ENCODE measurements at places on chromosomes 11 and 22.

- no peak for DNase-seq
Observed at GRCh38 chr11:128505449-128506065, 81.8 kb downstream of the ETS1 start.

DNA sequence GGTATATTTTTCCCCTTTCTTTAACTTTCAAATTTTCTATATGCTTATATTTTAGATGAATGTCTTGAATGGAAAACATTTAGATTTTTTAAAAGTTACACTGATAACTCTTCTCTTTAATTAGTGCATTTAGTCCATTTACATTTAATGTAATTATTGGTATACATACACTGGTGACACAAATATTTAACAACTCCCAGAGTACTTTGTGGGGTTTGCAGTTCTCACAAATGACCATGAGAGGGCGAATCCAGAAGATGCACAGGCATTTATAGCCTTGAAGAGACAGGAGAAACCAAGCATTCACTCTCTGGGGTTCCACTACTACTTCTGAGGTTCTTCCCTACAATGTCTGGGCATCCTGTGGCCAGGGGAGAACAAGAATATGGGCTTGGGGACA lies 125.1 kb downstream of the TIMP3 start:
- DNase-seq = no peak

DNA sequence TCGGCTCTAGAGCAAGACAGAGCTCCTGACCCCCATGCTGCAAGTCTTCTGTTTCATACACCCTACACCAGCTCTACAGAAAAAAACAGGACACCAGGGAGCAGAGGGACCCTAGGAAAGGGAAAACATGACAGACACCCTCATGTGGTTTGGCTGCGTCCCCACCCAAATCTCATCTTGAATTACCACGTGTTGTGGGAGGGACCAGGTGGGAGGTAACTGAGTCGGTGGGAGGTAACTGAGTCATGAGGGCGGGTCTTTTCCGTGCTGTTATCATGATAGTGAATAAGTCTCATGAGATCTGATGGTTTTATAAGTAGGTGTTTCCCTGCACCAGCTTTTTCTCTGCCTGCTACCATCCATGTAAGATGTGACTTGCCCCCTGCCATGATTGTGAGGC lies 6.6 kb upstream of the C22orf39 start:
- no peak for DNase-seq

DNA sequence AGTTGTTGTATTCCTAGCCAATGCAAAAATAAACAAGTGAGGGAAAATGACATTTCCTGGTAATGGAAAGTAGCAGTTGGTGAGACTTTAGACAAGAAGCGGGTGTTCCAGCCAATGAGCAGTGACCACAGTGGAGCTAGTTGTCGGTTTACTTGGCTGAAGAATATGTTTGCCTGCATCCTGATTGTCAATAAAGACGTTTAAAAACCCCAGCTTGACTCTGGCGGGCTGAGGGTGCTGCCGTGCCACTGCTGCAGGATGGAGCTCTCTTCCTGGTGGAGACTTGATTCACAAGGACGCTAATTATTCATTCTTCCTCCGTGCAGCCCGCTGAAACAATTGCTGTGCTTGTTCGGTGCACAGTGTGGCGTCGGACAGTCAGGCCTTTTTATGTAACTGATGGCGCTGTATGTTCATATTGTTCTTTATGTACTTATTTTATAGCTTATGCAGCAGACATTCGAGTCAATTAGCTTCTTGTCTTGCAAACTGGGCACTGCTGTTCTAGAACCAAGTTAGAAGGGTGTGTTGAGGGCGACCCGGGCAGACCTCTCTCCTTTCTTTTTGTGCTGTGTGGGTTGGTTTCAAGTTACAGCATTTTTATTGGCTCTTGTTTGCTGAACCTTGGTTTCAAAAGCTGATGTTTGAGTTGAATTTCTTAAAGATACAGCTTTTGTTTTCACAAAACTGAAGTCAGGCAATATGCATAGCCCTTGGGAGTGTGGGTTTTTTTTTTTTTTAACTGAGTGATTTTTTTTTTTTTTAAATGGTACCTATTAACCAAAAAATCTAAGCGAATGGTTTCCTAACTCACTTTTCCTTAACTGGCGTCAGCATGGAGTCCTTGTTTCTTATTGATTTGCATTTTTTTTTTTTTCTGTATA lies 153.9 kb downstream of the TEAD1 start:
- DNase-seq = no peak

DNA sequence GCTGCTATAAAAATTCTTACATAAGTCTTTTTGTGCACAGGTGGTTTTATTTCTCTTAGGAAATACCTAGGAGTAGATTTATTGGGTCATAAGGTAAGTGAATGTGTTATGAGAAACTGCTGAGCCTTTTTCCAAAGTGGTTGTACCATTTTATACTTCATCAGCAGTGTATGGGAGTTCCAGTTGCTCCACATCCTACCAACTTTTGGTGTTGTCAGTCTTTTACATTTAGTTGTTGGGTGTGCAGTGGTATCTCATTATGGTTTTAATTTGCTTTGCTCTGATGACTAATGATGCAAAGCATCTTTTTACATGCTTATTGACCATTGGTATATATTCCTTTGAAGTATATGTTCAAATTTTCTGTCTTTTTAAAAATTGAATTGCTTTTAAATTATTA lies 3.1 kb downstream of the CAT start:
- no peak for DNase-seq

GRCh38 chr11:129457321-129457720 lies 81.7 kb downstream of the BARX2 start:
- DNase-seq = no peak

GRCh38 chr22:30186510-30186909 lies 60.0 kb downstream of the LIF start:
- DNase-seq = no peak

- no peak for DNase-seq
Observed at GRCh38 chr11:93623179-93623578, 38.3 kb upstream of the CEP295 start.

- DNase-seq = no peak
Observed at GRCh38 chr22:38017272-38017920, 33.0 kb upstream of the SOX10 start.

- no peak for DNase-seq
Observed at GRCh38 chr11:36261094-36261493, 28.1 kb downstream of the COMMD9 start.

DNA sequence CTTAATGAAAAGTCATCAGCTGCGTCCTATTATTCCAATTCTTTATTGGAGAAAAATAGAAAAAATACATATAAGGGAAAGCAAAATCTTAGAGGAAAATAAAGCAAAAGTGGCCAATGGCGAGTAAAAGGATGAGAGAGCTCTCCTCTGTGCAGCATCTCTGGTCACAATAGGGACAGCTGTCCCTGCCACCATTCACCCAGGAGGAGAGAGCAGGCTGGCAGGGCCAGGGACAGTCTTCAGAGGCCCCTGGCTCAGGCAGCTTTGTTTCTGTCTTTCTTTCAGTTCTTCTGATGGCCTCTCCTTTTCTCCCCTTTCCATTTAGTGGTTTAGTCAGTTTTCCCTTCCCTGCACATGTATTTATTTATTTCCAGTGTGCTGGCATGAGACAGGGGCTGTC lies 941.3 kb downstream of the NTM start:
- no peak for DNase-seq

DNA sequence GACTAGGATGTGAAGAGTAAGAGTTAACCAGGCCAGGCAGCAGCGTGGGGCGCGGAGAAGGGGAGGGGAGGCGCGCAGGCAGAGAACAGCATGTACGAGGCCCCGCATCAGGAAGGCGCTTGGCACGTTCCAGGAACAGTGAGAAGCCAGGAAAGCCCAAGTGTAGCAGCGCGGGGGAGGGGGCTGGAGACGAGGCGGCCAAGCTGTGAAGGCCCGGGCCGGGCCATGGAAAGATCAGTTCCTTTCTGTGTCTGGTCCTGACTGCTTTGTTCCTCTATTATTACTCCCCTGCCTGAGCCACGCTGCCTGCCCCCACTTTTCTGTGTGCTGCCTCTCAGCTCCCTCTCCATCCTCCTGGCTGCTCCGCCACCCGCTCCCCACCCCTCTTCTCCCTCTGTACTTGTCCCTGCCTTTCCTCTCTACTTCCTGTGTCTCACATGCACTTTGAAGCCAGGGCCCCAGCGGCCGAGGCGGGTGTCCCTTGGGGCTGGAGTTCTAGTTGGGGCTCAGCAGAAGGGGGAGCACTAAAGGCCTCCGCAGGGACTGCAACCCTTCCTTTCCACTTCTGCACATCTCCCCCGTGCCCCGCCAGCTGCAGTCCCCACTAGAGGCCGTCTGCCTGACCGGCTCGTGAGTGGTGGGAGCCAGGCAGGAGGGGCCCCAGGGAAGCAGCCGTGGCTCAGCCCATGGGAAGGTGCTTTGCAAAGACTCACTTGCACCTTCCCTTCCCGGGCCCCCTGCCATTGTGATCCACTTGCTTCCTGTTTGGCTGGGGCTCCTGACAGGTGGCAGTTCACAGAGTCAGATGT lies 63.7 kb downstream of the PRDM11 start:
- no peak for DNase-seq

- DNase-seq = no peak
Observed at GRCh38 chr11:357582-357981, 11.7 kb upstream of the B4GALNT4 start.

- no peak for DNase-seq
Observed at GRCh38 chr22:30188911-30189310, 57.6 kb downstream of the LIF start.

DNA sequence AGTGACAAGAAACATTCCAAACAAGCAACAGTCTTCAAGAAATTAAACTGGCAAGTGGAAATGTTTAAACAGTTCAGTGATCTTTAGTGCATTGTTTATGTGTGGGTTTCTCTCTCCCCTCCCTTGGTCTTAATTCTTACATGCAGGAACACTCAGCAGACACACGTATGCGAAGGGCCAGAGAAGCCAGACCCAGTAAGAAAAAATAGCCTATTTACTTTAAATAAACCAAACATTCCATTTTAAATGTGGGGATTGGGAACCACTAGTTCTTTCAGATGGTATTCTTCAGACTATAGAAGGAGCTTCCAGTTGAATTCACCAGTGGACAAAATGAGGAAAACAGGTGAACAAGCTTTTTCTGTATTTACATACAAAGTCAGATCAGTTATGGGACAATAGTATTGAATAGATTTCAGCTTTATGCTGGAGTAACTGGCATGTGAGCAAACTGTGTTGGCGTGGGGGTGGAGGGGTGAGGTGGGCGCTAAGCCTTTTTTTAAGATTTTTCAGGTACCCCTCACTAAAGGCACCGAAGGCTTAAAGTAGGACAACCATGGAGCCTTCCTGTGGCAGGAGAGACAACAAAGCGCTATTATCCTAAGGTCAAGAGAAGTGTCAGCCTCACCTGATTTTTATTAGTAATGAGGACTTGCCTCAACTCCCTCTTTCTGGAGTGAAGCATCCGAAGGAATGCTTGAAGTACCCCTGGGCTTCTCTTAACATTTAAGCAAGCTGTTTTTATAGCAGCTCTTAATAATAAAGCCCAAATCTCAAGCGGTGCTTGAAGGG lies 6.0 kb downstream of the MALAT1 start:
- DNase-seq = no peak

DNA sequence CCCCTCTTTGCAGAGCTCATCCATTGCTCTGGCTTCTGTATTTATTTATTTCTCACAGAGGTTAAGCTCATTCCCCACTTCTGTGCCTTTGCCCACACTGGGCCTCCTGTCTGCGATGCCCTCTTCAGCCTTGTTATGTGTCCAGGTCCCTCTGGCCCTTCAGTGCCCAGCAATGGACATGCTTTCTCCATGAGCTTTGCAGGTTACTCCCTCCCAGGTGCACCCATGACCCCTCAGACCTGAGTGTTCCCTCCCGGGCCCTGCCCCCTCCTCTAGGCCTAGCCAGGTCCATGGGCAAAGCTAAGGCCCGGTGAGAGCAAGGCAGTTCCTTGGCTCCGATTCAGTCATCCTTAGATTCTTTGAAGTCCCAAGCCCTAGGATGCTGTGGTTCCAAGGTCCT lies 17.5 kb upstream of the ARHGEF17 start:
- DNase-seq = no peak

DNA sequence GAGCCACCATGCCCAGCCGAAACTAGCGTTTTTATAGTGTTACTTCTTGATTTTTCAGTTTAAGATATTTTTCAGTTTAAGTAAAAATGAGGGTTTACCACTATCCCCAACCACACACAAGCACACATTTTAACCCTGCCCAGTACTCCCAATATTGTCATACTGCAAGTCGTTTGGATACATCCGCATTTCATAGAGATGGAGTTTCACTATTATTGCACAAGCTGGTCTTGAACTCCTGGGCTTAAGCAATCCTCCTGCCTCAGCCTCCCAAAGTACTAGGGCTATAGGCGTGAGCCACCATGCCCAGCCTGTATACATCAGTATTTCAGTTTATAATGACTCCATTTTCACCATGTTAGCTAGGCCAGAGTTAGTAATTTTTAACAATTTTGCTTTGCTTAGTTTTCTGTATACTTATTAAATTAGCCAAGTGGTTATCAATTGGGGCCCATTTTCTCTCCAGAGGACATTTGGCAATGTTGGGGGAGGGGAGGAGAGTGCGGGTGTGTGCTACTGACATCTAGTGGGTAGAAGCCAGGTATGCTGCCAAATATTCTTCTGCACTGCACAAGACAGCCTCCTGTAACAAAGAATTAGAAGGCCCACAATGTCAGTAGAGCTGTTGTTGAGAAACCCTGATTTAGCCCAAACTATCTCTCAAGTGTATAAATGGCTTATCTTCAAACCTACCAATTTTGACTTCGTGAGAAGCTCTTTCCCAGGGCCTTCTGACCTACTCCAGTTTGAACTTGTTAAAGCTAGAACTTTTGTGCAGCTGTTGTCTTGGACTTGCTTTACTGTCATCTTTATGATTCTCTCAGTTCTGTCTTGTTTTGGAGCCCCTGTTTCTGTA lies 7.3 kb downstream of the USP47 start:
- DNase-seq = peak; percentile 39

Measured in activated CD8-positive, alpha-beta memory T cell treated with anti-CD3 and anti-CD28 coated beads for 1 hour (primary cell).